ENCODE measurements at places on chromosomes 4 and X.

- no peak for DNase-seq
Observed at GRCh38 chr4:14621731-14622463, 380.4 kb upstream of the CPEB2 start.

GRCh38 chr4:43718369-43718768 is 730.2 kb downstream of the KCTD8 start:
- no peak for DNase-seq

- no peak for DNase-seq
Observed at GRCh38 chrX:42531441-42531840, 246.5 kb downstream of the PPP1R2C start.

DNA sequence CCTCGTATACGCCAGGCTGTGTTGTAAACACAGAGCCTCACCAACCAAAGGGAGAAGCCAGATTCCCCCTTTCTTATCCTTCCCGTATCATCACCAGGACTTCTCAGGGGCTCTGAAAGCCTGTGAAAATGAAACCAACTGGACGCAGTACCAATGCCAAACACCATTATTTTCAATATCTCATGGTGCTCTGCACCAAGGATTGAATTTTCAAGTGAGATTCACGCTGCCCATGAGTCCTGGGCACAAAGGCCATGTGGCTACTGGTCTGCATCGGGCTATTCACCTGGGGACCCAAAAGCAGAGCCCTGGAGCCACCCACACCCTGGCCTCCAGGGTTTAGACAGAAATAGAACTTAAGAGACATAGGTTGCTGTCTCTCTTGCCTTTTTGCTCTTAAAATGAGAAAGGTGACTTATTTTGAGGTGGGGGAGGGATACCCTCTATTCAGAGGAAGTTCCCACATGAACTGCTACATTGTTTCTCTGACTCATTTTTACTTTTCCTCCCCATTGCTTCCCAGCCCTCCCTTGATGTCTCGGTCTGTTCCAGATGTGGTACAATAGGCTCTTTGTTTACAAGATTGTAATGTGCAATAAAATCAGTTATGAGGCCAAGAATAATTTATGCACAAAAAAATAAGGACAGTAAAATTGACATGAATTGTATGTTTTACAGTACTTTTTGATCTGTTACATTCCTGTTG is 55.4 kb downstream of the MAML3 start:
- DNase-seq, result peak; percentile 75

GRCh38 chrX:20973038-20973437 is 401.2 kb upstream of the CNKSR2 start:
- DNase-seq, result no peak

Measured in globus pallidus (tissue), 1 donor.